ENCODE measurements at places on chromosomes 2 and 18.

GRCh38 chr2:197461057-197461456 is 7.7 kb downstream of the COQ10B start:
- DNase-seq = no peak

- DNase-seq = no peak
These were observed 4.4 kb upstream of the CCDC150 start for GRCh38 chr2:196635156-196635555.

- no peak for DNase-seq
These were observed 148.0 kb upstream of the TCF4 start for GRCh38 chr18:55735969-55736368.

DNA sequence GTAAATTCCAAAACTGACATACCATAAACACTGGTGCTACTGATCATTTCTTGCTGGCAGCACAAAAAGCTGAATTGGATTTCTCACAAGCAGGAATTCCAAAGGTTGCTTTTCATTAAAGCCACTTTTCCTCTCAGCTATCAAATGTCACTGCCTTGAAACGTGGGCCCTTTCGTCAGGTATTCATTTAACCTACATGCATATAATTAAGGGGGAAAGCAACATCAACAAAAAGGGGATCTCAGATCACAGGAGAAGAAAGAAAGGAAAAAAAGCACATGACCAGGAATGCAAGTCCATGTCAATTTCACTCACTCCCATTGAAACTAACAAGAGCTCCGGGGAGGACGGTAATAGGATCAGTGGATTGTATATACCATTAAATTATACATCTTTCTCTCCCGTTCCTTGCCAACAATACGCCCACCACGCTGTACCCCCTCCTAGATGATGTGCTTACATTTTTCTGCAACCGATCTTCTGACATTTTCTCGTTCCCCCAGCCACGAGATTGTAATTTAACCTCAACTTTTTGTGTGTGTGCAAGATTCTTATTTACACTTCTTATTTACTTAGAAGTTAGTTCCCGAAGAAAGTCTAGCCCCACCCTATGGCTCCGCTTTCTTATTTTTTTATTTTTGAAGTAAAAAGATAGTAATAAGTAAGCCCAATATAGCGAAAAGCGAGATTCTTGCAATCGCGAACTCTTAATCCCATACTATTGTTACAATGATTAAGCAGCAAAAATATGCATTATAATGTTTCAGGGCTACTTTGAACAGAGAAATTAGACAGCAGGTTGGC is 725 bp downstream of the FIGN start:
- DNase-seq = peak; percentile 69

GRCh38 chr18:34592961-34593382 is 117.1 kb upstream of the DTNA start:
- peak; percentile 82 for DNase-seq

Data from lung (tissue), 17 donors.